Nucleus accumbens (tissue), 56 donors: ENCODE measurements at places on chromosomes 13 and 19.

GRCh38 chr13:47076500-47076899 lies 179.6 kb upstream of the HTR2A start:
- DNase-seq, result no peak

DNA sequence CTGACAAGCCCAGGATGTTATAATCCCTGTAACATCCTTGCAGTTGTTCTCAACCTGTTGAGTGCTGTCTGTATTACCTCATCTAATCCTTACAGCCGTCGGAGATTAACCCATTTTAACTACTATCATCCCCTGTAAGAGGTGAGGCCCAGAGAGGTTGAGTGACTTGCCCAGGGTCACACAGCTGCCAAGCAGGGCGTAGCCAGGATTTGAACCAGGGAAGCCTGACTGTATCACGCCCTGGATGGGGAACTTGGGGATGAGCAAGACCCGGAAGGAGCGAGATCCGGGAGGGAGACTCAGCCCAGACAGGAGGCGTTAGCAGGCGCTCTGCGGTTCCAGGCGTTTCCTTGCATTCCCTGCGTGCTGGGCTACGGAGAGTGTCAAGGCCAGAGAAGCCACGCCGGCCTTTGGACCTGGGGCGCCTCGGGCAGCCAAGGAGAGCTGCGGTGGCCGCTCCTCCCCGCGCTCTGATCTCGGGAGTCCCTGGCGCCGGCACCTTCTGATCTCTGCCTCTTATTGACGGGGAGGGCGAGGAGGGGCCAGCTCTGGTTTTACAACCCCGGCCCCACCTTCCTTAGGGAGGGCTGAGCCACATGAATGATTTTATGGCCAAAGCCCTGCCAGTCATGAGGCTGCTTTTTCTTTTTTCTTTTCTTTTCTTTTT lies 6.2 kb downstream of the SULT2B1 start:
- DNase-seq, result no peak

DNA sequence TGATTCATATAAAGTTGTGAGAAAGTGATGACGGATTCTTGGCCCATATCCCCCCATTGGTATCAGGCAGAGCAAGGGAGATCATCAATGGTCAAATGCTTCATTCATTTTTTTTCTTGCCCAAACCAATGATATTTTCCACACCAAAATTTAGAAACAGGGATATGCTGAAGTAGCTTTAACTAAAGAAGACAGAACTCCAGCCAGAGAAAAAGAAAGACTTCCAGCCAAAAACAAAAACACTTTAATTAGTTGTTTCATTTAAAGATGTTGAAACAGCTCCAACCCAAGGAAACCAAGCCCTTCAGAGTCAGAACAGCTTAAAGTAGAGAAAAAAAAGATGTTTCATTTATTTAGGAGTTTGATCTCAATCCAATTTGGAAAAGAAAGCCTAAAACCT lies 358.9 kb upstream of the NBEA start:
- no peak for DNase-seq

DNA sequence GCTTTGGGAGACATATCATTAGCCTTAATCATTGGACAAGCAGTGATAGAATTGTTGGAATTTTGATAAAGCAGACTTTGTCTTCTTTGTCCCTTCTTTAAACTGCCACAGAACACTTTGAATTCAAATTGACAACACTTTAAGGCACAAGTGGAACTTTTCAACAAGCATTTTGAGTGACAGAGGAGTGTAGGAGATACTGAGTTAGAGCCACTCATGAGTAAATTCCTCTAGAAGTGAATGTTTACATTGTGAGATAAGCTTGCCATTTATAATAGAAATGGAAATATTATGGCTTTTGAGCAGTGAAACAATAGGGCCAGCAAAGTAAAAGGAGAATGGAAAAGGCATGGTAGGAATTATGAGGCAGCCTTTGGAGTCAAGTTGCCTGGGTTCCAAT lies 515.8 kb downstream of the SLITRK6 start:
- no peak for DNase-seq

DNA sequence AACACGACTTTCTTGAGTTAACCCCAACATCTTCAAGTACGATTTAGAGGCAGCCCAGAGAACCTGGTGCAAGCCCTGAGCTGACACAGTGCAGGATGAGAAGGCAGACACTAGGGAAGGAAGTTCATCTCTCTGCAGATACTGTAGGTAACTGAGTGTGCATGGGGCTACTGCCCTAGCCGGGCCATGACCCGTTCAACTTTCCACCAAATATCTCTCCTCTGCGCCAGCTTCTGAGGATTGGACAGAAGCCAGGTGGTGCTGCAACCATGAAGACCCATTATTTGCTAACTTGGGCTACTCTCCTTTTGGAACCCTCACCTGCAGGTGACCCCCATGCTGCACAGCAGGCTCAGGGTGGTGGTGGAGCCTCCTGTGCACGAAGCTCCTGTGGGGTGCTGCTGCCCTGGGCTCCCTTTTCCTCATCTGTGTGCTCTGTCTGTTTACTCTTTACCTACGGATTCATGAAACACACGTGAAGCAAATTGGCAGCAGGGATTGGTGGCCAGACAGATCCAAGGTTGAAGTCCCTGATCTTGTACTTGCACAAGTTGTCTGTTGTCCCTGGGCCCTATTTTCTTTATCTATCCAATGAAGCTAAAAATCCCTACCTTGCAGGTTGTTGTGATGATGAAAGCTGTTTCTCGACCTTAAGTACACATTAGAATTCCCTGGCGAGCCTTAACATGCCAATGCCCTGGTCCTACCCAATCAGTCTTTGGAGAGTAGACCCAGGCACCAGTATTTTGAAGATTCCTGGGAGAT lies 227.8 kb downstream of the LACC1 start:
- DNase-seq, result no peak
